NCI-H2029 treated with DMSO at 0.1 percent for 48 hours (cell line): ENCODE measurements at places on chromosomes 3 and 15.

DNA sequence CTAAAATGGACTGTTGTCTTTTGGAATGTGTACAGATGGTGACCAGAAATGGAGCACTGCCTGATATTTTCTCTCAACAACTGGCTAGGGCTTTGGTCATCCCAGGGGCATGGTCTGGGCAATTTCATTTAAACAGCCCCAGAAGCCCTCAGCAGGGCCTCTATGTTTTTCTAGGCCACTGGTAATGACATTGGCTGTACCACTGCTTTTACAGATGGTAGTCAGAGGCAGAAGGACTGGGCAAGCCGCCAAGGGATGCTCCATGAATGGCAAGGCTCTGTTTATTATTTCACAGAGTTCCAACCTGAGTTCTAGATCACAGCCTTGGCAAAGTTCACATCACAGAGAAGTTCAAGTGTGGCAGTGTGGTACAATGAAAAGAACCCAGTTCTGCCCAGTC lies 37.0 kb upstream of the LMCD1 start:
- DNase-seq: peak; percentile 17

GRCh38 chr3:13075986-13076654 lies 2.9 kb upstream of the IQSEC1 start:
- DNase-seq: no peak

GRCh38 chr3:50885070-50885850 lies 210.5 kb downstream of the DOCK3 start:
- no peak for DNase-seq

DNA sequence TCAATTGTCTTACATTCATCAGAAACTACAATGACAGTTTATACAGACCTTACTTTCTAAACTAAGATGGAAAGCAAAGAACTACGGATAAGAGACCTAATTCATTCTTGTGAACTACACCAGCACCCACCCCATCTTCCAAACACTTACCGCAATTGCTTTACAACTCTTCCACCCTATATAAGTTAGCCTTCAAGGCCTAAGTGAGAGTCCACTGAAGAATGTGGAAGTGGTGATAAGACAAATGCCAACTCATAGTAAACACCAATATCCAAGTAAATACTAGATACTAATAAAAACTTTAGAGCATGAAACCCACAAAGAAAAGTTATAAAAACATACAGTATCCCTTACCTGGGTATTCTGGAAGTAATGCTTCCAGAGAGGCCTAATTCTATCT lies 13.6 kb downstream of the ARF4 start:
- DNase-seq: no peak

- no peak for DNase-seq
These were observed 12.3 kb upstream of the SEMA7A start for GRCh38 chr15:74445816-74446763.

GRCh38 chr15:74306781-74307217 lies 60.6 kb downstream of the CYP11A1 start:
- DNase-seq: no peak

- DNase-seq: no peak
These were observed 92.8 kb downstream of the MAGI1 start for GRCh38 chr3:65945953-65946352.
